A549 treated with Hydrocortisone at 1 μM for 4 hours (cell line): ENCODE measurements at places on chromosomes 5 and 9. TPM values are rescaled to one million over a fixed set of nuclear protein-coding genes. Genes with fewer than 3 reads are reported as not detected.

Gene PCDHGA3
- not detected in 5 replicates for total RNA-seq

Gene GABRB2
- not detected in 5 replicates for total RNA-seq

Gene TNFSF15
- total RNA-seq, result 0.08 to 0.14 TPM (median 0.10 TPM) in 5 replicates

Gene PCDHAC2
- 3.3 to 4.9 TPM (median 3.7 TPM) in 5 replicates for total RNA-seq

Gene AOPEP
- total RNA-seq, result 119 to 175 TPM (median 162 TPM) in 5 replicates

Gene ERP44
- 14.1 to 16.1 TPM (median 14.7 TPM) in 5 replicates for total RNA-seq

Gene MAPKAP1
- total RNA-seq, result 56.2 to 84.2 TPM (median 77.0 TPM) in 5 replicates

Gene TMEM141
- total RNA-seq, result 60.3 to 79.3 TPM (median 78.5 TPM) in 5 replicates

Gene FOXI1
- total RNA-seq, result not detected in 5 replicates

Gene PPIC
- 16.6 to 18.1 TPM (median 17.0 TPM) in 5 replicates for total RNA-seq

Gene GPR150
- 0.06 to 0.23 TPM (median 0.16 TPM) in 5 replicates for total RNA-seq

Gene GLDC
- 12.6 to 16.1 TPM (median 13.0 TPM) in 5 replicates for total RNA-seq

Gene CBY3
- total RNA-seq, result not detected in 5 replicates

Gene CENPK
- 28.3 to 32.7 TPM (median 30.9 TPM) in 5 replicates for total RNA-seq

Gene SCGB3A2
- not detected in 5 replicates for total RNA-seq

Gene SPATA9
- total RNA-seq, result 0.17 to 0.22 TPM (median 0.18 TPM) in 3 of 5 replicates, not detected in the others

Gene GPR21
- not detected in 5 replicates for total RNA-seq

Gene MYORG
- total RNA-seq, result 4.3 to 7.3 TPM (median 6.4 TPM) in 5 replicates

Gene LRRC19
- not detected in 5 replicates for total RNA-seq

Gene CAMSAP1
- 19.6 to 30.8 TPM (median 22.1 TPM) in 5 replicates for total RNA-seq

Gene ZNF658
- total RNA-seq, result 1.7 to 2.2 TPM (median 1.9 TPM) in 5 replicates

Gene GFI1B
- total RNA-seq, result 0.07 to 0.20 TPM (median 0.10 TPM) in 5 replicates

Gene PNPLA7
- total RNA-seq, result 0.54 to 0.80 TPM (median 0.71 TPM) in 5 replicates

Gene SPZ1
- not detected in 5 replicates for total RNA-seq

Gene HTR1A
- not detected in 5 replicates for total RNA-seq

Gene ORM2
- total RNA-seq, result not detected in 5 replicates

Gene ZCCHC7
- total RNA-seq, result 9.4 to 15.0 TPM (median 11.6 TPM) in 5 replicates

Gene MLANA
- not detected in 5 replicates for total RNA-seq

Gene PPIP5K2
- total RNA-seq, result 13.6 to 27.7 TPM (median 20.6 TPM) in 5 replicates
